ENCODE measurements at places on chromosomes 5 and 9.
A peak's percentile ranks its signal among the peaks of the same experiment; 100 is the strongest.

- no peak for DNase-seq
Observed at GRCh38 chr9:122797316-122798063, 2.4 kb upstream of the OR1K1 start.

DNA sequence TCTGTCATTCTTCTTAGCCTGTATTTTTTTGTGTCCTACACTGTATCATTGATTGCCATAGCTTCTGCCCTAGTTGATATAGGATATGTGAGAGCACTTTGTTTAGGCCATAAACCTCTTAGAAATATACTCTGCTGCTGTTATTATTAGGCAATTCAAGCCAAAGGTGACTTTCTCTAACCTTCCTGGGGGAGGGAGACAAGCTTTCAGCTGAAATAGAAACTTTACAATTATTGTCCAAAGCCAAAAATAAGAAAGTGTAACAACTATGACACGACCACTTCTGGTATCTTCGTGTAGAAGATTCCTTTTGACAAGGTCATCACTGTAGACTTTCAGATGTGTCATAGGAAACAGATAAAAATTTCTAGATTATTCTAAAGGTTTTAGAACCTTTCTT lies 12.2 kb upstream of the CSNK1A1 start:
- DNase-seq, result peak; percentile 73

DNA sequence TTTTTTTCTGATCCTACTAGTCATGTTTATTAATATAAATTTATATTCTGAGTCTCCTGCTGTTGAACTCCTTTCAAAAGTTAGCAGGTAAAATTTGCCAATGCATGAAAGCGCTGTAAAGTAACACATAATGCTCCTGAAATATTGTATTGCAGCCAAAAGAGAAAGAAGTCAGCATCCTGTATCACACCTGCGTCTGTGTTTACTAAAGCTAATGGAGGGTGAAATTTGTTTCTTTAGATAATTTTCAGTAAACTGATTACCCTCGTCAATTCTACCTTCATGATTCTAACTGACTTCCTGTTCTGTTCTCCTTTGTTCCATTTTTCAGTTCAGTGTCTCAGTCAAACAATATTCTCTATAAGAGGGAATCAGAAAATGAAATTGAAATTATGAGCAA lies 415.4 kb downstream of the CDH9 start:
- no peak for DNase-seq

- no peak for DNase-seq
Observed at GRCh38 chr9:134179595-134179917, 15.2 kb upstream of the RNU6ATAC start.

DNA sequence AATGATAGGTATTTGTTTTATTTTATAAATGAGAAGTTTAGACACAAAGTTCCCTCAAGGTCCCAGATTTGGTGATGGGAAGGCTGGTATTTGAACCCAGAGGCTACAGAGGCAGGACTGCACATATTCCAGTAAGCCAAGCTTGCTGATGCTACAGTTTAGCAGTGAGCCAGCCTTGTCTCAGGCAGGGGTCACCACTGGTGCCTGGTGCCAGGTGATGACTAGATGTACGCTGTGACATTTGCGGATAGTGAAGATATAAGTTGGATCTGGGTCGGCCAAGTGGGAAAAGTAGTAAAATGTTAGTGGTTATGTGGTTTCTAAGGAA lies 143.9 kb downstream of the AOPEP start:
- no peak for DNase-seq

DNA sequence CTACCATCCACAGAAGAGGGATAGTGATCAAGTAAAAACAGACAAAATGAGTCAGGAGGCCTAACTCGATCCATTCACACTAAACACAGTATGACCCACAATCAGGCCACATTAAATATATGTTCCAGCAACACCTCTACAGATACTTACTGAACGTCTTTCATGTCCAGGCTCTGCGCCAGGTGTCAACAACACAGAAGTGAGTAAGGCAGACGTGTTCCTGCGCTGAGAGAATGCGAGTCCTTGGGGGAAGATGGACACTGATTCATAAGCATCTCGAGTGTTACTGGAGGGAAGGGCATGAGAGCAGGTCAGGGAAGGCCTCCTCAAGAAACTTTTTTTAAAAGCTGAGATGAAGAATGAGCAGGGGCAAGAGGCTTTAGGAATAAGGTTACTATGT lies 164.3 kb upstream of the CLINT1 start:
- DNase-seq, result peak; percentile 70

- DNase-seq, result no peak
Observed at GRCh38 chr9:129310666-129311350, 132.7 kb upstream of the IER5L start.

GRCh38 chr5:55699041-55699688 lies 13.0 kb downstream of the SLC38A9 start:
- DNase-seq, result no peak

DNA sequence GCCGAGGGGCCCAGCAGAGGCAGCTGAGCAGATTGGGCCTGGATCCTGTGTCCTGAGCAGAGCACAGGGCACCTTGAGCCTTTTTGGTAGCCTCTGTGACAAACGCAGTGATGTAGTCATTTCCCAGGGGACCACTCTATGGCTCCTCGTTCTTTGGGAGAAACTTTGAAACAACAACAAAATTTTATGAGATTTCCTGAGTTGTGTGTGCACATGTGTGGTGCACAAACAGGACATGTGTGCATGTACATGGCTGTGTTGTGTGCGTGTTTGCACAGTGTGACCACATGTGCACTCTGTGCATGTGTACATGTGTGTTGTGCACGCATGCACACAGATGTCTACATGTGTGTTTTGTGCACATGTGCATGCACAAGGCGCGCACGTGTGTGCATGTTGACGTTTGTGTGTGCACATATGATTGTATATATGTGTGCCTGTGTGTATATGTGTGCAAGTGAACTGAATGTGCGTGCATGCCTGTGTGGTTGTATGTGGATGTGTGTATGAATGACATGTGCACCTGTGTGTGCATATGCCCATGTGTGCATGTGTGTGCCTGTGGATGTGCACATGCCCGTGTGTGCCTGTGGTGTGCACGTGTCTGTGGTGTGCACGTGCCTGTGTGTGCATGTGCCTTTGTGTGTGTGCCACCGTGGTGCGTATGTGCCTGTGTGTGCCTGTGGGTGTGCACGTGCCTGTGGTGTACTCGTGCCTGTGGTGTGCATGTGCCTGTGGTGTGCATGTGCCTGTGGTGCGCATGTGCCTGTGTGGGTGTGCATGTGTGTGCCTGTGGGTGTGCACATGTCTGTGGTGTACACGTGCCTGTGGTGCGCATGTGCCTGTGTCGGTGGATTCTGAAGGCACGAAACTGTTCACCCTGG lies 221.6 kb downstream of the CACNA1B start:
- no peak for DNase-seq

DNA sequence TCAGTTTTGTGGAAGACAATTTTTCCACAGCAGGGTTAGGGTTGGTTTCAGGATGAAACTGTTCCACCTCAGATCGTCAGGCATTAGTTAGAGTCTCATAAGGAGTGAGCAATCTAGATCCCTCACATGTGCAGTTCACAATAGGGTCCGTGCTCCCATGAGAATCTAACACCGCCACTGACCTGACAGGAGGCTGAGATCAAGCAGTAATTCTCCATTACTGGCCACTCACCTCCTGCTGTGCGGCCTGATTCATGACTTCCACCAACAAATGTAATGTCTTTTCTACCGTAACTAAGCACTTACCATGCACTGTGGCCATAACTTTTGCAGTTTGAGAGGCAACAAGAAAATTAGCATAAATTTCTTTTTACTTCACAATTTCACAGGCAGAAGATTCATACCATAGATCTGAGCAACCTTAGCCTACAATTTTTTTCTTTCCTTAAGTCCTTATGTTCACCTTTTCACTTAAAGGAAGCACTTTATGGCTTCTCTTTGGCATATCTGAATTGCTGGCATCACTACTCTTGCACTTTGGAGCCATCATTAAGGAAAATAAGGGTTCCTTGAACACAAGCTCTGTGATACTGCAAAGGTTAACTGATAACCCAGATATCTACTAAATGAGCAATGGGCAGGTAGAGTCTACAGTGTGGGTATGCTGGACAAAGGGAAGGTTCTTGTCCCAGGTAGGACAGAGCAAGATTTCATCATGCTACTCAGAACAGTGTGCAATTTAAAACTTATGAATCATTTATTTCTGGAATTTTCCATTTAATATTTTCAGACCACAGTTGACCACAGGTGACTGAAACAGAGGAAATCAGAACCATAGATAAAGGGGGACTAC lies 83.0 kb upstream of the IFNK start:
- DNase-seq, result no peak

DNA sequence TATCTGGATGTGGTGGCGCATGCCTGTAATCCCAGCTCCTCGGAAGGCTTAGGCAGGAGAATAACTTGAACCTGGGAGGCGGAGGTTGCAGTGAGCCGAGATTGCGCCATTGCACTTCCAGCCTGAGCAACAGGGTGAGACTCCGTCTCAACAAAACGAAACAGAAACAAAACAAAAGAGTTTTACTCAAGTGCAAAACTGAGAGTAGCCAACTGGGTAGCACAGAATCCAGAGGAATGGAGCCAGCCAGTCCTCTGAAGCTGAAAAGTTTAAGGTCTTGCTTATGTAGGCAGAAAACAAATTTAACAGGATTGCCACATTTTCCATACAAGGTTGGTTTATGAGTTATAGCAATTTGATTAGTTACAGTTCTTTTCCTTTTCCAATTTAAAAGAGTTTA lies 32.0 kb downstream of the SPIN1 start:
- DNase-seq, result no peak

GRCh38 chr9:129988607-129989361 lies 54.2 kb downstream of the FNBP1 start:
- DNase-seq, result no peak

DNA sequence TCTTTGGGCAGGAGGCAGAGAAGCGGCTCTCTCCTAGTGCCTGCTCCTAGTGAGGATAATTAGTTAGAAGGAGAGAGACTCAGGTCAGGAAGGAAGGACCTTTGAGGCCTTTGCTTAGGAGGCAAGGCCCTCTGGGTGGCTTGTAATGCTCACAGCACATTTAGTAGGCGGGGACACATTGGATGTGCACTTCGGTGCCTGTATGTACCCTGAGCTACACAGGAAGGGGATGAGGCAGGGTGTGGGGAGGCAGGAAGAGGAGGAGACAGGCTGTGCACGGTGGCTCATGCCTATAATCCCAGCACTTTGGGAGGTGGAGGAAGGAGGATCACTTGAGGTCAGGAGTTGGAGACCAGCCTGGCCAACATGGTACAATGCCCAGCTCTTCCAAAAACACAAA lies 7.2 kb upstream of the LCN2 start:
- DNase-seq, result no peak

DNA sequence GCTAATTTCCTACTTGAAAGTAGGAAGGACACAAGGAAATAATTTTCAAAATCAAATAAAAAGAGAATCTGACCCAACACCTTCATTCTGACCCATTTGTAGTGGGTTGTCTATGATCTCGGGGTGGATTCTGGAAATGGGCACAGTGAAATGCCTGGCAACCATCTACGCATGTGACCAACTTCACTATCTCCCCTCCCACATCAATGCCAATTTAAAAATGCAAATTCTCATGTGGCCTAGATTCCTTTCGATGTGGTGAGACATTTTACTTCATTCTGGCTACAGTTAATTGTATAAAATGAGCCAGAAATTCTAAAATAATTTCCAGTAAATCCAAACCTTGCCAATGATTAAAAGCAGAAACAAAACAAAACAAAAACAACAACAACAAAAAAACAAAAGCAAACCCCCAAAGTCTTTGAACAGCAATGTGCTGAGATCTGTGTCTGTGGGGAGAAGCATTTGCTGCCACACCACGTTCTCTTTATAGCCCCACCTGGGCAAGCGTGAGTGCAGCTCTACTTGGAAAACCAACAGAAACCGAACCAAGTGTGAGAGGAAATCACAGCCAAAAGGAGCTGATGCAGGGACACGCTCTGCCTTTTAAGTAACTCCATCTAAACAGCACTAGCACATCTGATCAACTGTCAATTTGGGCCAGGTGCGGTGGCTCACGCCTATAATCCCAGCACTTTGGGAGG lies 59.0 kb downstream of the USP20 start:
- DNase-seq, result no peak

DNA sequence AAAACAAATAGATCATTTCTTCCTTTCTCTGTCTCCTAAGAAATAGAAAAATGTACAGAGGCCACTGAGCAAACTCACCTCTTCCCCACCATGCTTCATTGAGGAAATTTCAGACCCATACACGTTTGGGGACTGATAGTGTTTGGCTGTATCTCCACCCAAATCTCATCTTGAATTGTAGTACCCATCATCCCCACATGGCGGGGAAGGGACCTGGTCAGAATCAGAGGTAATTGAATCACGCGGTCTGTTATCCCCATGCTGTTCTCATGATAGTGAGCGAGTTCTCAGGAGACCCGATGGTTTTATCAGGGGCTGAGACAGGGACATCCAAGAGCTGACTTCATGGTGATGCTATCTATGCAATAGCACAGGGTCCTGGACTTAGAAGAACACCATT lies 1655.8 kb downstream of the MAT2B start:
- no peak for DNase-seq

- no peak for DNase-seq
Observed at GRCh38 chr9:124017051-124017928, 5.7 kb downstream of the LHX2 start.

DNA sequence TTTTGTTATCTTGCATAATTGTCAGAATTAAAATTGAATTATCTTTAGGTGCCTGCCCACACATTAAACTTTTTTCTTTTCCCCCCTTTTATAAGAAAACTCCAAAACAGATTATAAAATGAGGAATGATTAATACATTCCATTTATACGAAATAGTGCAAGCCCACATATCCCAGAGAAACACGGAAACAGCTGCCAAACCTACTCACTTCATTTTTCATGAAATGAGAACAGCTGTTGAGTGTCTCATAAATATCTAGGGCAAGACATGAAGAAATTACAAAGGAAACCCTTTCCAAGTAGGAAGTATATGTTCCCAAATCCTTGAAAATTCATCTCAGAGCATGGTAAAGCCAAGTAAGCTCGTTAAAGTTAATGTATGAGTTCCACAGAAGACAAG lies 459.4 kb upstream of the NMUR2 start:
- DNase-seq, result peak; percentile 8

- DNase-seq, result no peak
Observed at GRCh38 chr5:80957031-80957761, 3.0 kb upstream of the RASGRF2 start.

DNA sequence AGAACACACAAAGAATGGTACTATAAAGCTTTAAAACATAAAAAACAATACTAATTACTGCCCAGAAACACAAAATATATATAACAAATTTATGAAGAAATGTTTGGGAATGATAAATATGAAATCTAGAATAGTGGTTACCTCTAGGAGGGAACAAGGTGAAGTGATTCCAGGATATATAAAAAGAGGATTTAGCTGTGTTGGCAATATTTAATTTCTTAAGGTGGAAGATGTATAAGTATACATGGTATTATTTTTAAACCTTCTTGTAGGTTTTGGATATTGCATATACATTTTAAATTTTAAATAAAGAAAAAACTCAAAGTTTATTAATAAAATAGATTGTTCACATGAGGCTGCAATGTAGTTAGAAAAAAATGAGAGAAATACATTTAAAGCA lies 112.7 kb upstream of the ZNF618 start:
- no peak for DNase-seq

- no peak for DNase-seq
Observed at GRCh38 chr9:135508211-135508820, 7.8 kb downstream of the MRPS2 start.

Data from fibroblast of skin of right biceps (primary cell).